ENCODE measurements at places on chromosomes 2 and 18. TPM values are rescaled to one million over a fixed set of nuclear protein-coding genes. Genes with fewer than 3 reads are reported as not detected.
A peak's percentile ranks its signal among the peaks of the same experiment; 100 is the strongest.

DNA sequence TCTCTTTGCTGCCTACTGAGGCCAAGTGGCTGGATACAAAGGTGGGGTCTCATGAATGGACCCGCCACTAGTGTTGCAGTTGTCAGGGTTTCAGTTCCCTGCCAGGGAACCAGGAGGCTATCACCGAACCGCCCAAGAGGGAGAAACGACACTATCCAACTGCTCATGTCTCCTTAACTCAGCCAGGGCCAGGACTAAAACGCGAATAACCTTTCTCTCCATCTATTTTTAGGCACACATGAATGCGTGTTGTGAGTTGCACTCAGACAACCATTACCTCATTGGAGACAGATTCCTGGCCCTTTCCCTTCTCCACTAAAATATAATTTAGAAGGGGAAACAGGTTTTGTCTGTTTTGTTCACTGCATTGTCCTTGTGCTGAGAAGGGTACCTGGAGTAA is 559.5 kb downstream of the SOCS6 start:
- no peak overlapping the region for H3K4me3 ChIP-seq
- H3K27me3 ChIP-seq = no peaks in the 10 kb centered on the region
- no peak for DNase-seq
- H3K27ac ChIP-seq = no peak overlapping the region

- peaks cover 20% of the 10 kb centered on the region for H3K4me1 ChIP-seq
- H3K36me3 ChIP-seq = no peaks in the 10 kb centered on the region
- DNase-seq = no peak
Measured at GRCh38 chr2:236175548-236176150, 7.5 kb upstream of the GBX2 start.

DNA sequence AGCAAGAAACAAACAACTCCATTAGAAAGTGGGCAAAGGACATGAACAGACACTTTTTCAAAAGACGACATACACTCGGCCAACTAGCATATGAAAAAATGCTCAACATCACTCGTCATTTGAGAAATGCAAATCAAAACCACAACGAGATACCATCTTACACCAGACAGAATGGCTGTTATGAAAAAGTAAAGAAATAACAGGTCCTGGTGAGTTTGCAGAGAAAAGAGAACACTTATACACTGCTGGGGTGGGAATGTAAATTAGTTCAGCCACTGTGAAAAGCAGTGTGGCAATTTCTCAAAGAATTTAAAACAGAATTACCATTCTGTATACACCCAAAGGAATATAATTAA is 130.5 kb downstream of the PLCL1 start:
- H3K4me3 ChIP-seq = no peak overlapping the region
- no peak overlapping the region for H3K27ac ChIP-seq
- no peak for DNase-seq
- peaks cover under 1% of the 10 kb centered on the region for H3K4me1 ChIP-seq

DNA sequence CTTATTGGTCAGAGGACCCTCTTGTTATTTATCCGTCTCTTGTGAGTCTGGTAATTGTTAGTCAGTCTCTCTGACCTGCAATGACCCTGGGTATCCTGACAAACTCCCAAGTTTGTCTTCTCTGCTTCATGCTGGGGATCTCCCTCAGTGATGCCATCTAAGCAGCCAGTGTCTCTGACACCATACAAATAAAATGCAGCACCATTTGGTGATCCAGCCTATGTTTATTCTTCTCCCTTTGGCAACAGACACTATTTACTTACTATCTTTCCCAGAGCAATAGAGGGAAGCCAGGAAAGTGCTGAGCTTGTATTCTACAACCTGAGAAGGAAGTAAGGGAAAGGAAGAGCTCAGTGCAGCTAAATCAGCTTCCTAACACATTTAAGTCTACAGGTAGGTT is 15.9 kb downstream of the SERPINE2 start:
- H3K4me3 ChIP-seq = no peak overlapping the region
- no peak overlapping the region for H3K27ac ChIP-seq
- no peaks in the 10 kb centered on the region for H3K27me3 ChIP-seq
- no peak for DNase-seq
- H3K4me1 ChIP-seq = peaks cover 8% of the 10 kb centered on the region
- no peaks in the 10 kb centered on the region for H3K36me3 ChIP-seq

DNA sequence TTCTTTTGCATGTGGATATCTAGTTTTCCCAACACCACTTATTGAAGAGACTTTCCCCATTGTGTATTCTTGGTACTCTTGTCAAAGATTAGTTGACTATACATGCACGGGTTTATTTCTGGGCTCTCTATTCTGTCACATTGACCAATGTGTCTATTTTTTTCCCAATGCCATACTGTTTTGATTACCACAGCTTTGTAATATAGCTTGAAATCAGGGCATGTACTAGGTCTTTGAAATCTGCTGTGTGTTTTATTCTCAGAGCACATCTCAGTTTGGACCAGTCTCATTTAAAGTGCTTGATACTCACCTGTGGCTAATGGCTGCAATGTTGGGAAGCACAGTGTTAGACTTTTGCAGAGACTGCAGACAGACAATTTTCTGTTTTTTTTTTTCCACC is 32.8 kb upstream of the IL36G start:
- no peak for DNase-seq
- H3K27ac ChIP-seq = no peak overlapping the region
- no peaks in the 10 kb centered on the region for H3K4me1 ChIP-seq
- no peaks in the 10 kb centered on the region for H3K27me3 ChIP-seq
- no peak overlapping the region for H3K4me3 ChIP-seq

DNA sequence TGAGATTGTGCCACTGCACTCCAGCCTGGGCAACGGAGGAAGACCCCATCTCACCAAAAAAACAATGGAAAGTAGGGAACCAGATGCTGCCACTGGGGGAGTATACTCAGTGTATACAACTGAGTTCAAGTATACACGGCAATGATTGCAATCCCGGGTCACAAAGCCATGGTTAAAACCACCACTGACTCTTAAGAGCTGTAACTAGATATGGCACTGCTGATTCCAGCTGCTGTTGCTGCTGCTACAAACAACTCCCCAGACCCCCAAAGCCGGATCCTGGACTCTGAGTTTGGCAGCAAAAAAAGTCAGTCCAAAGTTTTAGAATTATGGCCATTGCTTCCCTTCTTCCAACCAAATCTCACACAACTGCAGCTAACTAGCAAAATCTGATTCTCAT is 43.7 kb upstream of the COX7A2L start:
- no peak for DNase-seq
- H3K27me3 ChIP-seq = no peaks in the 10 kb centered on the region
- no peaks in the 10 kb centered on the region for H3K4me1 ChIP-seq
- no peak overlapping the region for H3K27ac ChIP-seq

GRCh38 chr2:45390861-45391260 is 220.2 kb downstream of the SRBD1 start:
- H3K27ac ChIP-seq = no peak overlapping the region
- no peaks in the 10 kb centered on the region for H3K36me3 ChIP-seq
- no peak overlapping the region for H3K4me3 ChIP-seq
- no peaks in the 10 kb centered on the region for H3K27me3 ChIP-seq
- H3K4me1 ChIP-seq = no peaks in the 10 kb centered on the region

DNA sequence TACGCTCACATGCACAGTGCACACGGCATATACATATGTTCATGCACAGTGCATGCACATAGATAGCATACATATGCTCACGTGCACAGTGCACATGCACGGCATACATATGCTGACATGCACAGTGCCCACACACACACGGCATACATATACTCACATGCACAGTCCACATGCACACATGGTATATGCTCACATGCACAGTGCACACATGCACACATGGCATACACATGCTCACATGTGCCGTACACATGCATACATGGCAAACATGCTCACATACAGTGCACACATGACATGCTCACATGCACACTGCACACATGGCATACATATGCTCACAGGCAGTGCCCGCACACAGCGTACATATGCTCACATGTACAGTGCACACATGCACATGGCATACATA is 97.7 kb upstream of the CTDP1 start:
- H3K36me3 ChIP-seq = no peaks in the 10 kb centered on the region
- H3K4me3 ChIP-seq = no peak overlapping the region
- H3K27me3 ChIP-seq = peaks cover 1% of the 10 kb centered on the region
- DNase-seq = peak; percentile 20

DNA sequence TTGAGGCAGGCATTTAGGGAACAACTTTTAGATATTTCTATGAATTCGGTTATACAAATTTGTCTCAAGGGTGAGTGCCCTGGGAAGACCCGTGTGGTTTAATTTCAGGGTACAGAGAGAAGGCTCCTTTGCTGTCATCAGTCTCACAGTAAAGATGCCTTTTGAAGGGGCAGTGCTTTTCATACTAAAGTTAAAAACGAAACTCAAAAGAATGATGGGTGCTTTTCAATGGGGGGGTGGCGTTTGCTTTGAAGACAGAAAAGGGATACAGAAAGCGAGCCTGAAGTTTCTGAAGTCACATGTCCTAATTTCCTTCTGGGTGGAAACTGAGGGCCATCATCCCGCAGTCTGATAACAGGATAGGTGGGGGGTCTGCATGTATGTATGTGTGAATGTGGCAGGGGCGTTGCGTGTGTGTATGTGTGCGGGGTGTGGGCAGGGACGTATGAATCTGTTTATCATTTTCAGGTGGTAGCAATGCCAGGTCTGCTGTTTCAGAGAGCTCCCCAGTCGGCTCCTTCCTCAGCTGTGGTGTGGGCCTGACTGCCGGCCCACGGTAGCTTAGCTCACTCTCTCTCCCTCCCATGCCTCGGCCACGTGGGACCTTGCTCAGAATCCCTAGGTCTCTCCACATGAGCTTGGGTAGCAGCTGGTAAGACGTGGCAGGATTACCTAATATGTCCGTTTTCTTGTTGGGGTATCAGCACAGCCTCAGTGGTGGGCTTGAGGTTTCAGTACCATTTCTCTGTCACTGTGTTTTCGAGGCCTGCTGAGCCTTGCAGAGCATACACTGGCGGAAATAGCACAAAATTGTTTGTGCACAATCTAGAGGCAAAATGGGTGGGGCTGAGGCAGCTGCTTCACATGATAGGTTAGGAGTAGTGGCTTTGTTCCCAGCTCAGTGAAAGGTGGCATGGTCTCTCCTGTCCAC is 32.7 kb downstream of the ARHGAP25 start:
- H3K4me3 ChIP-seq = no peak overlapping the region
- no peaks in the 10 kb centered on the region for H3K36me3 ChIP-seq
- no peak overlapping the region for H3K27ac ChIP-seq
- H3K27me3 ChIP-seq = no peaks in the 10 kb centered on the region

- H3K4me3 ChIP-seq = no peak overlapping the region
- no peaks in the 10 kb centered on the region for H3K4me1 ChIP-seq
Measured at GRCh38 chr2:160157861-160158829, 41.9 kb downstream of the ITGB6 start.

DNA sequence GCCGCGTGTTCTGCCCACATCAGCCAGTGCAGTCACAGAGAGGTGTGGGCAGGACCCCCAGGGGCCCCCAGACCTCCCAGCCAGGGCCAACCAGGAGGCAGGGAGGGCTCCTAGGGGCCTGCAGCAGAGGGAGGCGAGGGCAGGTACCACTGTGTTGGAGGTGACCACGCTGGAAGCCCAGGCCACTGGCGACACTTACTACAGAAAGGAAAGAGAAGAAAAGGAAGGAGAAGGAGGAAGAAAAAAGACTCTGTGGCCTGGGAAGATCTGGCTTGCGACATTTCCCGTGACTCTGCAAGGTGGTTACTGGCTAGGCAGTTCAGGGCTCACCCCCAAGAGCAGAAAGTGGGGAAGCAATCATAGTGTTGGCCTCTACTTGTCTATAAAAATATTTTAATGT is 98.1 kb upstream of the BCL2L11 start:
- H3K4me1 ChIP-seq = no peaks in the 10 kb centered on the region
- no peak overlapping the region for H3K27ac ChIP-seq
- no peak for DNase-seq

- H3K27me3 ChIP-seq = no peaks in the 10 kb centered on the region
- H3K4me1 ChIP-seq = no peaks in the 10 kb centered on the region
- DNase-seq = peak; percentile 73
- no peaks in the 10 kb centered on the region for H3K36me3 ChIP-seq
- no peak overlapping the region for H3K27ac ChIP-seq
Measured at GRCh38 chr2:220687231-220687843, 884.8 kb downstream of the EPHA4 start.

GRCh38 chr2:141968433-141968832 is 162.4 kb downstream of the LRP1B start:
- H3K4me1 ChIP-seq = no peaks in the 10 kb centered on the region
- no peaks in the 10 kb centered on the region for H3K36me3 ChIP-seq

- no peaks in the 10 kb centered on the region for H3K27me3 ChIP-seq
- no peaks in the 10 kb centered on the region for H3K36me3 ChIP-seq
- no peaks in the 10 kb centered on the region for H3K4me1 ChIP-seq
Measured at GRCh38 chr2:172613615-172614231, 57.8 kb downstream of the PDK1 start.

- peaks cover 15% of the 10 kb centered on the region for H3K4me1 ChIP-seq
- no peak overlapping the region for H3K27ac ChIP-seq
- peak overlapping the region; percentile 63 for H3K4me3 ChIP-seq
- peak; percentile 50 for DNase-seq
Measured at GRCh38 chr2:218992703-218993344, 398 bp downstream of the CRYBA2 start.

GRCh38 chr2:129710670-129711495 is 268.6 kb upstream of the RAB6C start:
- no peaks in the 10 kb centered on the region for H3K4me1 ChIP-seq
- H3K27me3 ChIP-seq = no peaks in the 10 kb centered on the region
- no peak for DNase-seq

GRCh38 chr18:45384137-45384961 is 230.9 kb upstream of the SLC14A2 start:
- H3K27ac ChIP-seq = no peak overlapping the region
- DNase-seq = peak; percentile 62
- no peaks in the 10 kb centered on the region for H3K36me3 ChIP-seq

DNA sequence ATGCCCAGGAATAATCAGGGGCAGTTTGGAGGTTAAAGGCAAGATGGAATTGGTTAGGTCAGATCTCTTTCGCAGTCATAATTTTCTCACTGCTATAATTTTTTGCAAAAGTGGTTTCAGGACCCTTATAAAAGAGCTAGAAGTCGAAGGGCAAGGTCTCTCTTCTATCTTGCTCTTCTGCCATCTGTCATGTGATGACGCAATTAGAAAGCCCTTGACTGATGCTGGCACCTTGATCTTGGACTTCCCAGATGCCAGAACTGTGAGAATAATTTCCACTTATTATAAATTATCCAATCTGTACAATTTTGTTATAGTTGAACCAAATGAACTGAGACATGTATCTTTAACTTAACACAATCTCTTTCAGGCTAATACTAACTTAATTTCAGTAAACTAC is 6.3 kb upstream of the RALBP1 start:
- H3K4me1 ChIP-seq = peaks cover under 1% of the 10 kb centered on the region
- no peaks in the 10 kb centered on the region for H3K36me3 ChIP-seq
- H3K4me3 ChIP-seq = no peak overlapping the region

- H3K4me3 ChIP-seq = no peak overlapping the region
- H3K27me3 ChIP-seq = no peaks in the 10 kb centered on the region
- H3K36me3 ChIP-seq = no peaks in the 10 kb centered on the region
- H3K27ac ChIP-seq = no peak overlapping the region
- DNase-seq = no peak
- peaks cover 7% of the 10 kb centered on the region for H3K4me1 ChIP-seq
Measured at GRCh38 chr2:180411661-180412060, 404.6 kb upstream of the CWC22 start.

Gene GRB14
- total RNA-seq = 30.0 TPM

Gene MATN3
- total RNA-seq = not detected

Gene MTIF2
- 47.7 TPM for total RNA-seq

Gene KLHL14
- not detected for total RNA-seq

Gene EVX2
- total RNA-seq = not detected

Gene NEB
- total RNA-seq = 7,790 TPM

Gene CNGA3
- not detected for total RNA-seq

Gene CFAP221
- total RNA-seq = 0.88 TPM

Gene HOXD9
- 0.54 TPM for total RNA-seq
